Fibroblast of mammary gland (primary cell): ENCODE measurements at places on chromosomes 2 and 18.

GRCh38 chr2:105636109-105636740 is 108.5 kb upstream of the NCK2 start:
- no peak for DNase-seq

GRCh38 chr2:177753682-177754491 is 318.7 kb downstream of the PDE11A start:
- DNase-seq = peak; percentile 94

- DNase-seq = no peak
Measured at GRCh38 chr2:74755386-74755785, 78.5 kb upstream of the HK2 start.

- no peak for DNase-seq
Measured at GRCh38 chr18:29912351-29912750, 1130.2 kb downstream of the DSC3 start.

DNA sequence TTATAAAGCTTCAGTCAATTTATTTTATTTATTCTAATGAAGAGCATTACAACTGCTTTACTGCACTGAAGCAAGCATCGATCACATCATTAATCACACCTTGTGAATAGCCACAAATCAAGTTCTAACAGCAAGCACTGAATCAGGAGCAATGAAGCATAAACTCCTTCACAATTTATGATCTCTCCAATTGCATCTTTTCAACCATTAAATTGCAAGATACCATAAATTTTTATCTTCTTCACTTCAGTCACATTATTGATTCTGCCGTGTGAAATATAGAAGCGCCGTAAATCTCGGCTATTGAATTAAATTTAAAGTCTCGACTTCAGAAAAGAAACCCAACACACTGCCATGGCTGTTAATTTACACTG is 298.7 kb downstream of the CDCA7 start:
- DNase-seq = no peak

DNA sequence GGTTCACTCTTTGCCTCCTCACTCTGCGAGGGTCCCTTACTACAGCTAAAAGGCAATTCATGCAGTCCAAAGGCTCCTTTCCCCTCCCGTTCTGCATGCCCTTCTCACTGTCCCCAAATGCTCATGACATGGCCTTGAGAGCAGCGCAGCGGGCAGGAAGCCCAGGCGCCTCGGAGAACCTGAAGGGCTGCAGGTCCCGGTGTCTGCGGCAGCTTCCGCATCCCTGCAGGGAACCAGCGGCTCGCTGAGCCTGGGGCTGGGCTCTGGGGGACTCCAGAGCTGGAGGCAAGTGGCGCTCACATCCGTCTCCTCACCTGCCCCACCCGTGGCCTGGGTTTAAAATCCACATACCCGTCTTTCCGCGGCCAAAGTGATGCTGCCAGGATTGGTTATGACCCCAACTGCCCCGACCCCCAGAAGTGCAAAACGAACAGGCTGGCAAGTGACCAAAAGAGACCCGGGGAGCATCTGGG is 462 bp upstream of the CIDEA start:
- DNase-seq = no peak

GRCh38 chr2:9666306-9666705 is 35.5 kb upstream of the YWHAQ start:
- DNase-seq = peak; percentile 56

GRCh38 chr2:14072338-14072737 is 560.2 kb upstream of the LRATD1 start:
- peak; percentile 2 for DNase-seq
